ENCODE measurements at places on chromosomes 11 and 22.

- no peak for DNase-seq
Measured at GRCh38 chr22:49765091-49765771, 62.4 kb downstream of the BRD1 start.

- DNase-seq, result no peak
Measured at GRCh38 chr22:22091400-22091878, 108.9 kb upstream of the TOP3B start.

DNA sequence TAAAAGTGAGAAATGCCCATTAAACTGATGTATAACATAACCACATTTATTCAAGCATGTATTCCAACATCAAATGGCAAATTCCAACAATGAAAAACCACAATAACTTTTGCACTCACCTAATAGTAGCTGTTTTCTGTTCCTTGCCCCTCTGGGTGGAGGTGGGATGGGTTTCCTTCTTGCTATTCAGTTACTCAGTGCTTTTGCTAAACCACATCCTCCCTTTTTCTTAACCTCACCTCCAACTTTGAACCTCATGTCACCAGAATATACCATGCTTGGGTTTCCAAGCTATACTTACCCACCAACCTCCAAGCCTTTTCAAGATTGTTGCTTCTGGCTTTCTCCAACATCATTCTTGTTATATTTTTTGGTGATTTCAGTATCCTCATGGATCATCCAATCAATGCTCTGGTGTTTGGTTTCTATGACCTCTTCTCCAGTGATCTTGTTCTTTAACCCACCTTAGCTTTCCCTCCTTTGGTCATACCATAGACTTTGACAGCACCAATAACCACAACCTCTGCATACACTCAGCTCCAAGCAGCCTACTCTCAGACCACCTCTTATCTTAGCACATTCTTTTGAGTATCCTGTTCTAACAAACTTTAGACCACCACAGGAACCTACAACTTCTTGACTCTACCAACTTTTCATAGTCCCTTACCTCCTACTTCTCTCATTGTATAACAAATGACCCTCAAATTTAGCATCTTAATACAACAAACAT lies 3.2 kb upstream of the CCDC15 start:
- DNase-seq, result no peak

GRCh38 chr11:1832211-1832919 lies 2.4 kb upstream of the SYT8 start:
- DNase-seq, result peak; percentile 69

DNA sequence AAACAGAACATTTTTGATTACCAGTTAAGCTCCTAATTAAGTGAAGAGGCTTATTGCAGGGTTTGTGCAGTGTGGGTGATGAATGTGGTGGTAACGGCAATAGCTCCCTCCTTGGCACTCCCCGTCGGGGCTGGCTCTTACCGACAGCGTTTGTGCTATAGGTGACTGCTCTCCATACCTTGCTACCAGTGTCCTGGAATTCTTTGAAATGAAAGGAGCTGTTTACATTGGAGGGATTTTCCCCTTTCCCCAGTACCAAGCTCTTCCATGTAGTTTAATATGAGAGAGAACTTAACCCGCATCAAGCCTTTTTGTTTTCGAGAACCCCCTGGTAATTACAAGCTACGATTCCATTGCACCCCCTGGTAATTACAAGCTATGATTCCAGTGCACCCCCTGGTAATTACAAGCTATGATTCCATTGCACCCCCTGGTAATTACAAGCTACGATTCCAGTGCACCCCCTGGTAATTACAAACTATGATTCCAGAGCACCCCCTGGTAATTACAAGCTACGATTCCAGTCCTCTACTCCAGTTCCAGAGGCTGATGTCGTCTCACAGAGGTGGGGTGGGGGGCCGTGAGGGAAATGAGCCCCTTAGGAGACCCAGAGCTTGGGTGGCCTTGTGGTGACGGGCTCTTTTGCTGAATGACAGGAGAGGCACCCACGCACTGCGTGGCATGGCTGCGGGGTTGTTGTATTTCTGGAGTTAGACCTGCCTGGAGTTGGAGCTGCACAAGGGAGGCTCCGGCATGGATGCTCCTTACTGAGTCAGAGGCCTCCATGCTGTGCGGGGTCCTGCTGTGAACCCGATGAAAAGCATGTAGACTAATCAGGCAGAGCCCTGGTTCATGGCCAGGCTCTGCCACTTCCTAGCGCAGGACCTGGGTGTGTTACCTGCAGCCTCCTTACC lies 205.3 kb downstream of the TBC1D22A start:
- no peak for DNase-seq

- no peak for DNase-seq
Measured at GRCh38 chr11:62457478-62457877, 38.6 kb downstream of the SCGB1A1 start.

GRCh38 chr11:69208190-69209037 lies 52.7 kb downstream of the SMIM38 start:
- DNase-seq, result no peak

DNA sequence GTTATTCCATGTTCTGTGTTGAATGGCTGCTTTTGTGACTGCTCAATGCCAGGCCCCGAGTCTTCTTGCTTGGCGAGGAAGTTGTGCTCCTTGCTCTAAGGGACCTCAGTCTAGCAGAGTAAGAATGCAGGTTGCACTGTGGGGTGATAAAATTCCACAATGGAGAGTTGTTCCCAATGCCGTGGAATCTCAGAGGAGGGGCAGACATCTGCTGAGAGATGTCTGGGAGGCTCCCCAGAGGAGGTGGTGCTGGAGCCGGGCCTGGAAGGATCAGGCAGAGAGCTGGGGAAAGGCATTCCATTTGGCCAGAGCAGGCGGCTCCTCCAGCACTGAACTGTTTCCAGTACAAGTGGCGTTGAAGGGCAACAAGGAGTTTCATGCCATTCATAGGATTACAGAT lies 55.2 kb downstream of the ST3GAL4 start:
- no peak for DNase-seq

GRCh38 chr11:58061813-58062212 lies 31.1 kb downstream of the OR6Q1 start:
- DNase-seq, result no peak

GRCh38 chr11:112582366-112582765 lies 321.7 kb upstream of the PLET1 start:
- no peak for DNase-seq

DNA sequence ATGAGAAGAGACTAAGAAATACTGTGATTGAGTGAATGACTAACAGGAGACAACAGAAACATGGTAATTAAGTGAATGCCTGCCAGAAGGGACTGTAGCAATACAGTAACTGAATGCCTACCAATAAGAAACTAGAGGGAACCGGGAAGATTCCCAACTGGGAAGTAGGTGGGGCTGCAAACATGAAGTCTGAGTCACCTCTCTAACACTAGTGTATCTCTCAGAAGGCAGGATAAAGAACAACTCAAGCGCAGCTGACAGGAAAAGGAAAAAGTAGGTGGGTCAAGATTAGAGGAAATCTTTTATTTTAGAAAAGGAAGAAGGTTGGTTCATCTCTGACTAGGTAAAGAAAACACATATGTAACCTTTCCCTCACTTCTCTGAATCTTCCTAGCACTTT lies 14.0 kb downstream of the C11orf42 start:
- DNase-seq, result no peak

GRCh38 chr11:7490535-7490934 lies 5.2 kb downstream of the OLFML1 start:
- no peak for DNase-seq

DNA sequence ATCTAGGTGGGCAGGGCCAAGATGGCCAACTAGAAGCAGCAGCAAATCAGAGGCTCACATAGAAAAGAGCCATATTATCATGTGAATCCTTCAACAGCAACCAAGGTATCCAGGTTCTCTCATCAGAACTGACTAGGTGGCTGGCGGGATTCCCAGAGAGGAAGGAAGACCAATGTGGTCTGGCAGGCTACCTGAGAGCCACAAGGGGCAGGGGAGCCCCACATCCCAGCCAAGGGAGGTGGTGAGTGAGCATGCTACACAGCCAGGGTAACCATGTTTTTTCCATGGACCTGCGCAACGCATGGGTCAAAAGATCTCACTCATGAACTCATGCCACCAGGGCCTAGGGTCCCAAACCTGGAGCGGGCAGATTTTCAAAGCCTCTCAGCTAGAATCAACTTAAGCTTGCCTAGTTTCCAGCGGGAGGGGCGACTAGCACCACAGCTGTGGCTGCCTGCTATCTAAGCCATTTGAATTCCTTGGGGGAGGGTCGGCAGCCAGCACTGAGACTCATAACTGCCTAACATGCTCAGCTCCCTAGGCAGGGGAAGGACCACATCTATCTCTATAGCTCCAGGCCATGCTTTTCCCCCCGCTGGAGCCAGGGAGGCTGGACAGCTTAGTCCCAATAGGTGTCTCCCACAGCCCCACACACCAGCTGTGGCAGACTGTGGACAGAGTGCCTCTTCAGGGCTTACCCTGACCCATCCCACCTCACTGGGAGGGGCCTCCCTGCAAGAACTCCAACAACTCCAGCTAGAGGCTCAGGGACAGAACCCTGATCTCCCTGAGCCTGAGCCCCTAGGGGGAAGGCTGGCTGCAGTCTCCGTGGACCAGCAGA lies 28.7 kb upstream of the CASP12 start:
- DNase-seq, result no peak

- DNase-seq, result no peak
Measured at GRCh38 chr22:38171927-38172831, 9.5 kb downstream of the PLA2G6 start.

- no peak for DNase-seq
Measured at GRCh38 chr22:36334081-36334820, 53.5 kb downstream of the MYH9 start.

DNA sequence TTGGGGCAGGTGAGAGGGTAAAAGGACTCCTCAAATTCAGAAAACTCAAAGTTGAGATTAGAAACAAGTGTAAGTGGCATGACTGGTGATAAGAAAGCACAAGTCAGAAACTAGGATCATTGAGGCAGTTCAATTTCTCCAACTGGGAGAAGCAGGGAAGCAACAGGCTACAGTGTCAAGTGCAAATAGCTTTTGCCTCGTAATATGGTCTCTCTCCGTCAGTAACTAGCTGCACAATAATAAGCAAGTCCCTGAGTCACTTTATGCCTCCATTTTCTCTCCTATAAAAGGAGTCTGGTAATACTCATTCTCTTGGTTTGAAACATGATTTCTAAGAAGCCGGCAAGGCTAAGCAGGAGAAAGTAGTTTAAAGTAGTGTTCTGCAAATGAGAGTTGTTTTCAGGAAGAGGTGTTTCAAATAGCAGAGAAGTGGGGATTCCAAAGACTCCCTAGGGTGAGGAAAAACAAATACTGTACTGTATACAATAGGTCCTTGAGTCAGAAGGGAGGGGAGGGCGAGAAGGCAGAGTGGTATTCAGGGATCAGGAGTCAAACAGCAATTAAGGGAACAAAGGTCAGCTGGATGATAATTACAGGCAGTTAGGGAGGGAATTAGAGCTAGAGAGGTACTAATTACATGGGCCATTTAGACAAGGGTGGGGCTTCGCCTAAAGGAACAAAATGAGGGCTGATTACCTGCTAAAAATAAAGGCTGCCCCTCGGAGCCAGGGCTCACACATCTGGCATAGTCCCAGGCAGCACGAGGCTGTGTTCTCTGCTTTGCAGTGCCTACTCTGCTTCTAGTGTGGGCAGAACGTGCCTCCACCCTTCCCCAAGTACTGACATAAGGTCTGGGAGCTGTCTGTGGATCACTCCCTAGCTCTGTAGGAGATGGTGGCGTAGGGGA lies 96.0 kb upstream of the BDNF start:
- DNase-seq, result no peak

DNA sequence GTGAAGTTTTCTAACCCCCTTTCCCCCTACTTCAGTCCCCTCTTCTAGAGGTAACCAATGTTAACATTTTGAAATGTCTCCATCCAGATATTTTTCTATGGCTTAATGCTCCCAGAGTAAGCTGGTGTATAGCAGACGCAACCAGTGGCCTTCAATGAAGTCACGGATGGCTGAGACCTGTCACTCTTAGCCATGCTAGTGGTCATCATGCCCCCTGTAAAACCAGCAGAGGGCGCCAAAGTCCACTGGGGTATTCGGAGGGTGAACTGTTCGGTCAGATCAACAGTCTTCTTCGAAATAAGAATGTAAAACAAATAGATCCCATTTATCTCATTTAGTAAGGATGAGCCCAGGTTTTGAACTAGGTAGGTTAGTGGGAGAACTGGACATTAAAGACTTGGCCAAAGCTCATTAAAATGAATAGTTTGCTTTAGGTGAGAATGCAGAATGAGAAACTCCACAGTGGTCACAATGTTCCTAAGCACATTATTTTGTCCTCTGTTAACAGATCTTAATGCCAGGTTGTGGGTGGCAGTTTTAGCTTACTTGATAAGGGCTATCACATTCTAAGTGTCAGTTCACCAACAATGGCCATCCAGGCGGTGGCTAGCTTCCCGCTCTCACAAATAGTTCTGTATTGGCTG lies 8.6 kb upstream of the MMP8 start:
- no peak for DNase-seq

GRCh38 chr11:125463590-125464269 lies 32.3 kb downstream of the FEZ1 start:
- DNase-seq, result no peak

GRCh38 chr22:27876684-27877083 lies 42.4 kb downstream of the PITPNB start:
- DNase-seq, result no peak

- no peak for DNase-seq
Measured at GRCh38 chr11:43404836-43405479, 46.2 kb downstream of the TTC17 start.

- DNase-seq, result no peak
Measured at GRCh38 chr11:44605068-44605708, 39.7 kb downstream of the CD82 start.

GRCh38 chr11:61429346-61429690 lies 457 bp downstream of the CPSF7 start:
- DNase-seq, result peak; percentile 61

DNA sequence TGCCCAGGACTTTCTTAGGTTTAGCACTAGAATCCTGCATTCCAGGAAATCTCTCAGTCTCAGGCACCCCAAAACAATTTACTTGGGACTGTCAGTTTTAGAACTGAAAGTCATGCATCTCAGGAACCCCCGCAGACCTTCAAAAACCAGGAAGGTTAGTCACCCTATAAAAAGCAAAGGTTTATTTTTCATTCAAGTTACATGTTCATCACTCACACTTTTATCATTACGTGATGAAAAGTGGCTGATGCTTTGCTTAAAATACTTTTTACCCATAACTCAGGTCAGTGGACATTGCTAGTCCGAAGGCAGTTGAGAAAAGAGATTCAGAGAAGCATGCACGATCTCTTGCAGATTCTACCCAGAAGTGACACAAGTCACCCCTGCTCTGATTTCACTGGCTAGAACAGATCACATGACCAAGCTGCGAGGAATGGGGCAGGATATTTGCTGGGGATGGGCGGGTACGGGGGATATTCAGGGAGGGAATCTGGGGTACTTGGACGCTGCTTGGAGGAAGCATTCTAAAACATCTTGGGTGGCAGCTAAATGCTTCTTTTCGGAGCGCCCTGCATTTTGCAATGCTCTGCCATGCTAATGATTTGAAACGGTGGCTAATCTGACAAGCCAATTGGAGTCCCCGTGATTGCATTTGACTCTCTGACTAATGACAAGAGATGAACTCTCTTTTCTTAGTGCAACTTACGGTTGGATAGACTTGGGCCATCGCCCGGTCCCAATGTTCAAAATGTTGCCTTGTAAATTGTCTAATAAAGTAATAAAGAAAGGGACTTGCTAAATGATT lies 110.2 kb downstream of the MIAT start:
- no peak for DNase-seq

All from effector CD4-positive, alpha-beta T cell (primary cell).